AML-193 (cell line): ENCODE measurements at places on chromosomes 2 and 18.

- DNase-seq: no peak
Measured at GRCh38 chr2:14194233-14194632, 438.3 kb upstream of the LRATD1 start.

- DNase-seq: no peak
Measured at GRCh38 chr2:234457421-234457820, 39.5 kb downstream of the ARL4C start.

DNA sequence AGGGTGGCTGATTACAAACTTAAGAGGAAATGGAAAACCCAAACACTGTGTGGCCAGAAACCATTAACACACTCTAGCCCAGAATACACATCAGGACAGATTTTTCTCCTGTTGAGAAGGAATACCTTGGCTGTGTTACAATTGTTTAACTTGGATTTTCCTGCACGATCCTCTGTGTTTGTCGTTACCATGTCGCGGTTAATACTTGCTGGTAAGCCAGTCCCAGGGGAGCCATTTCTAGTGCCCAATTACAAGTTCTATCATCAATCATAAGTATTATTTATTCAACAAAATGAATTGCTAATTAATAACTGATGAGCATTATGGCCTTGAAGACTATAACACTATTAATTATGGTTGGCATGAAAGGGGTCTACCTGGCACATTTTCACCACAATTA, 146.8 kb downstream of the LNPK start:
- DNase-seq: no peak

DNA sequence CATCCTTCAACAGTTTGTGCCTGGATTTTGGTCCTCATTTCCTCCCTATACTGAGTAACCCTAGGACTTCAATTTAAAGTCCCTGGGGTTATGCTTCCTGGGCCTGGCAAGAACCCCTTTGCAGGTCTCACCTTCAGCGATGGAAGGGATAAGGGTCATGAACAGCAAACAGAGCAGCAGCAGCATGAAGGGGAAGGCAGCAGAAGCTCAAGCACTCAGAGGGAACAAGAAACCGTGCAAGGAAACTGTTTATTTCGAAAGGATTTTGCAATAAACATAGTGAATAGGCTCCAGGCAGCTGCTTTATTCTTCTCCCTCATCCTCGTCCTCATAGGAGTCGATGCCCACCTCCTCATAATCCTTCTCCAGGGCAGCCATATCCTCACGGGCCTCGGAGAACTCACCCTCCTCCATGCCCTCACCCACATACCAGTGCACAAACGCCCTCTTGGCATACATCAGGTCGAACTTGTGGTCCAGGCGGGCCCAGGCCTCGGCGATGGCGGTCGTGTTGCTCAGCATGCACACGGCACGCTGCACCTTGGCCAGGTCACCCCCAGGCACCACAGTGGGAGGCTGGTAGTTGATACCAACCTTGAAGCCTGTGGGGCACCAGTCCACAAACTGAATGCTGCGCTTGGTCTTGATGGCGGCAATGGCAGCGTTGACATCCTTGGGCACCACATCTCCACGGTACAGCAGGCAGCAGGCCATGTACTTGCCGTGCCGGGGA, 2.8 kb upstream of the TUBA4B start:
- peak; percentile 69 for DNase-seq

GRCh38 chr18:43485545-43485963, 208.3 kb upstream of the SYT4 start:
- DNase-seq: no peak

DNA sequence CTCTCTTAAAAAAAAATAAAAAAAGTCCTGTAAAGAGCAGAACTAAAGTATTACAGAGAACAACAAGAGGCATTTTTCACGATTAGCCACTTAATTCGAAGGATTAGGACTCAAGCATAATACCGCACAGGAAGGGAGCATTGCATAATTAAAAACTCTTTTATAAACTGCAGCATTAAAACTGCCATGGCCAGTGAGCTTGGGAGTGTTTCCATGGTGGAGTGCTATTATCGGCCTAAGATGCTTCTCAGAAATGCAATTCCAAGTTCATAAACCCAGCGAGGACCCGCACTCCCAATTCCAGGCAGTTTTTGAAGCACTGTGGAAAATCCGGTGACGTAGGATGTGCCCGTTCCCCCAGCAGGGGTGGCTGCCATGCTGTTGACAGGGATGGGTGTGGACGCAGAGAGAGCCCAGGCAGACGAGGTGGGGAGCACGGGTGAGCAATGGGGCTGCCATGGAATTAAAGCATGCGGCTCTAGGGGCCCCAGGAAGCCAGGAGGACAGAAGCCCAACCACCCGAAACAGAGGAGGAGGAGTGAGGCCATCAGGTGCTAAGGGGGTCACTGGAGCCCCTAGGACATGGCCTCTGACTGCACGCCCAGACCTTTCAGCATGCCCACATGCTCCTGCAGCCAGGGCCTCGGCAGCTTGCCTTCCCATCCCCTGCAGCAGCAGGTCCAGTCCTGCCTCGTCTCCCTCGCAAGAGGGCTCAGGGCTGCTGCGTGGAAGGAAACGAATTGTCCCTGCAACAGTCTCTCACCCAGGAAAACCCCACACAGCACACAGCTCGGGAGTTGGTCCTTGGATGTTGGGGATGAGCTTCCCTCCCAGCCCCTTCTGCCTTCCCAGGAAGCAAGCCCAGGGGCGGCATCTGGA, 233.4 kb downstream of the NDUFA10 start:
- DNase-seq: no peak

- DNase-seq: no peak
Measured at GRCh38 chr2:10533811-10534321, 85.7 kb upstream of the ODC1 start.

DNA sequence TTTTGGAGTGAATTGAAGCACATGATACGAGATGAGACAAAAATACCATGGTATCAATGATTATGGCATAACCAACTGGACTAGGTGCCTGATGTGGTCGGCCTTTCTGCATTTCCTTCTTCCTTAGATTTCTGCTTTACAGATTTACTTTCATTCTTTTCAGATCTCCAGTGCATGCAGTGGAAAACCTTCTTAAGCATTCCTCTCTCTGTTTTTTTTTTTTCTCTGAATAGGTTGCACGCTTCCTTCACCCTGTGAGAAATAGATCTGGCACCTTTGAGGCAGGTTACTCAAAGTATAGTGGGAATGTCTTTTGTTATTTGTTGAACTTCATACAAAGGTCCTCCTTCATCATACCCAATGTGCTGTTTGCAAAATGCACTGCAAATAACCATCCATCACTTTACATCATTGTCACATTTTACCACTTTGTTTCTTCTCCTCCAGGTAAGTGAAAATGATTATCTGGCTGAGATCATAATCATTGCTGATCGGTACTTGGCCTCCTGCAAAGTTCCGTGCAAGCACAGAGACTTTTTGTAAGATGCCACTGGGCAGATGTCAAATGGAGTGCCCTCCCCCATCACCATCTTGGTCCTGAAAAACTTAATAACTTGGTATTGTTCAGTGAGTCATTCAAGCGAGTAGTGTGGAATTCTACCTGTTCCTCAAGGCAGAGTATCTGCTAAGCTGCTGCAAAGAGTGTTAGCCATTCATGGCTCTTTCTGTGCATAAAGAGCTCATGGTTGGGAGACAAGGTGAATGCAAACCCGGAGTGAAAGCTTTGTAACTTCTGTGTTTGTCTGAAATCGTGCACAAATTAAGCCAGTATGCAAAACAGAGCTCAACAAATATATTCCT, 30.0 kb upstream of the KLHL14 start:
- no peak for DNase-seq

GRCh38 chr2:128664499-128664971, 345.9 kb upstream of the HS6ST1 start:
- no peak for DNase-seq

- no peak for DNase-seq
Measured at GRCh38 chr2:9693196-9693491, 62.3 kb upstream of the YWHAQ start.
